ENCODE measurements at places on chromosomes 1 and 21. TPM values are rescaled to one million over a fixed set of nuclear protein-coding genes. Genes with fewer than 3 reads are reported as not detected.

DNA sequence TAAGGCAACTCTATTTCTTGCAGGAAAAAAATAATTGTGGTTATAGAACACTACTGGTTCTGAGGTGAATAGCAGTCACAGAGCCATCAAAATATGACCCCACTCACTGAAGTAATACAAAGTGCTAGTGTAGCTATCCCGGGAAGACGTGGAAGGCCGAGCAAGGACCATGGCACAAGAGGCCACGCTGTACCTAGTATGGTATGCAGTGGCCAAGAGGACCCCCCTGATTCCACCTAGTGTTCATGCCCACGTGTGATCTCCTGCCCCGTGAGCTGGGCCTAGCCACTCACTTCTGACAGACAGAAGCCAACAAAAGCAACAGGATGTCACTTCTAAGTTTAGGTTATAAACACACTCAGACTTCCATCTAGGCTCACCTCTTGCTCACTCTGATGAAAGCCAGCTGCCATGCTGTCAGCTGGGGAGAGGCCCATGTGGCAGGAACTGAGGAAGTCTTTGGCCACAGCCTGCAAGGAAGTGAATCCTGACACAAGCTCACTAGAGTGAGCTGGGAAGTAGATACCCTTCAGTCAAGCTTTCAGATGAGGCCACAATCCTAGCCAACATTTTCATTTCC, 21.7 kb upstream of the LSS start:
- peak; percentile 38 for DNase-seq

- DNase-seq: peak; percentile 98
These were observed 86.4 kb downstream of the NAV1 start for GRCh38 chr1:201625226-201625761.

RNF186 gene
- total RNA-seq: not detected

DNA sequence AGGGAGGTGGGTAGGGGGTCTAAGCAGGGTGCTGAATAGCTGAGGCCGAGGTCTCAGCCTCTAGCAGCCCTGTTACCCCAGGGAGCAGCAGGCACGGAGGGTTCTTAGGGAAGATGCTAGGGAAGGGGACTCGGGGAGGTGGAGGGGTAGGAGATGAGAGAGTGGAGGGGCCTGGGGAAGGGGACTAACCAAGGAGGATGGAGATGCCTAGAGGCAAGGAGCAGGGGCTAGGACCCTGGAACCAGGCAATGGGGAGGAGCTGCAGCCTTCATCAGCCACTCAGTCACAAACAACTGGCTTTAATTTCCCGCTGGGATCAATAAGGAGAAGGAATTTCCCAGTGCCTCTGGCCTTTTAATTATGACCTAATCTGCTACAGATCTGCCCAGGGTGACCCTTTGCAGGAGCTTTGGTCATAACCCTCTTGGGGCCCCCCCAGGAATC, 2.9 kb upstream of the CRABP2 start:
- DNase-seq: no peak

ST7L gene
- total RNA-seq: 16.9 TPM

TFF2 gene
- not detected for total RNA-seq

DNA sequence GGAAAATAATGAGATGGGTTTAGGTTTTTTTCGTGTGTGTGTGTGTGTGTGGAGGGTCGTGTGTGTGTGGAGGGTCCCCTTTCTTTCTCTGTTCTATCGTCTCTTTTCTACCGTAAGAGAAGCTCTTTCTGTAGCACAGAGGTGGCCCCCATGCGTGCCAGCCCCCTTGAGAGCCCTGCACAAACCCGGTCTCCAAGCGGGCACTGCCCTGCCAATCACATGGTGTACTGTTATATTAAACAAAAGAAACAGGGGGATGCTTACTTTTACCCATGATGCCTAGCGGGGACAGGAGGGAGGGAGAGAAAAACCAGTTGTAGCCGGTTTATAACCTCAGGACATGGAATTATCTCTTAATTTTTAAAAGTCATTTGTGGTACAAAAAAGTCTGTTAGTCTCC, 41.0 kb downstream of the GATAD2B start:
- peak; percentile 74 for DNase-seq

AADACL3 gene
- total RNA-seq: not detected

DNA sequence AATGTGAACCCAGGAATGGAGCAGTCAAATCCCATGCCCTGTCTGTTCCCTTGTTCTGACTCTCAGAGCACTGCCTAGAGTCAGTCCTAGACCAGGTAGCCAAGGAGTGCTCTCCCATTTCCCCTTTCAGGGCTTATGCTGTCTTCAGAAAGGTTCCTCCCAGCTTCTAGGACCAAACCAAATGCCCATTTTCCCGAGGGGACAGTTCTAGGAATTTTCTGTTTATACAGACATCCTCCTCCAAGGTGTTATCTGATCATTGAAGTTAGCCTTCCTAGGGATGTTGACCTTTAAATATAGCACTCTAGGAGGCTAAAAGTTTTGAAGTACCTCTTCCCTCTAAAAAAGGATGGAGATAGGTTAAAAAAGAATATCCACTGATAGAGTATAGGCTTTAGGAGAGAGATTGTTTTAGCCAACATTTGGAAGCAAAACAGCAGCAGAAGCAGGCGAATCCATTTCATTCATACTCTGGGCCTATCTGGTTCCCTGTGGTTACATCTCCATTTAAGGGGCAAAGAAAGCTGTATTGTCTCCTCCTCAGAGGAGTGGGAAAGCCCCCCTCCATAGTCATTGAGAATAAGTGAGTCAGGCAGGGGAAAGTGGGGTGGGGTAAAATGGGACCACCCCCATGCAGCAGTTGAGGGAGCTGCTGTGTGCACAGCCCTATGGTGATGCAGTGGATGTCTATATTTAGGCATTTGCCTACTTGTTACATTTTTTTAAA, 126.5 kb downstream of the SPATA46 start:
- DNase-seq: no peak

DNA sequence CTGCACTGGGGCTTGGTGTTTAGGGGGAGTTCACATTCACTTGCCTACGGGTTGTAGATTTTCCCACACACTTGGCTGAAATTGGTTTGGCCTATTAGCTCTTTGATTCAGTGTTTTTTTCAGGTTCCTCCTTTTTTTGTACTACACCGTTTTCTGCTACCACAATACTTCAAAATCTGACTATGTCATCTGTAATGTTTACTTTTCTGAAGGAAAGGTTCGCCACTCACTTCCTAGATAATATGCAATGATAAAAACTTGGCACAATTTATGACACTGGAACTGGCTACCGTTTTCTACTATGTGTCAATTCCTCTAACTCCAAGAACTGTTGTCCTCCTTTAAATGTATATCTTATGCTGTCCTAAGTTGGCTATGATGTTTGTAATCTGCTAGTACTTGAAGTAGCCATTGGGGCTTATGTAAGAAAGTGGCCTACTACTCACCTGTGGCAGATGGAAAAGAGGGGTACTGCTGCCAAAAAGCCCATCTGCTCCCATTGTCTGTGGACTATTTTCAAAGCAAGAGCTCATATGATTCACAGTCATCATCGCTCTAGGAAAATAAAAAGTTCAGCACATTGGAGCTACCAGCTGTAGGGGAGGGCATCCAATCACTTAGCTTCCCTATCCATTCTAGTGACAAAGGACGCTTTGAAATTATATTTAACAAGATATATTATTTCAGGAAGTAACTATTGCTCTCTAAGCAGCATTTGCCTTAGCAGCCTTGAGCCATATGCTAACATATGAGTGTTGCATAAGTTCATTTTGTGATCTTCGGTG, 42.4 kb upstream of the BACH1 start:
- no peak for DNase-seq

CFHR3 gene
- total RNA-seq: 0.26 TPM

DNA sequence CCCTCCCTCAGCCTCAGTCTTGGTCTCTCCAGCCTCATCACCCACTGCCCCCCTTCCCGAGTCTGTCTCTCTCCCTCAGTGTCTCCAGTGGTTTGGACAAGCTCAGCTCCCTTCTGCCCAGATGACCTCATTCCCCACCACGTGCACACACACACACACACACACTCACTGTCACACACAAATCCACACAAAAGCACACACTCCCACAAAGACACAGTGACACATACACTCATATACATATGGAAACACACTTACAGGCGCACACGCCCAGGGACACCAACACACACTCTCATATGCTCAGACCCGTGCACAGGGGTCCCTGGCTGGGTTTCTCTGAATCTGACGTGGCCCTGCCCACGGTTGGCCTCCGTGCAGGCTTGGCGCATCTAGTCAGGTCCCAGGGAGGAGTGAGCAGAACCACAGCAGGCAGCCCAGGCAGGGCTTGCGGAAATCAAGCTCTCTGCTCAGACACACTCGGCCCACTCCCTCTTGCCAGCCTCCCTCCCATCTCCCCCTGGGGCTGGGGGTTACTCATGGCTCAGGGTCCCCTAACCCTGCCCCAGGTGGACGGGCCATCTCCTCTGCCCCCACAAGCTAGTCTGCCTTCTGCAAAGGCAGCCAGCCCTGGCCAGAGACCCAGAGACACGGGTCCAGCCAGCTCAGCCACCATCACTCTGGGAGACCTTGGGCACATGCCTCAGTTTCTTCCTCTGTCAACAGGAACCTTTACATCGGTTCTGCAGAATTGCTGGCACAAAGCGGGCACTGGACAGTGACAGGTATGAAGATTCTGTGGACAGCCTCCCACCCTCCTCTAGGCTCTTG, 38.5 kb upstream of the FAM131C start:
- peak; percentile 94 for DNase-seq

GRCh38 chr1:178408871-178409270, 87.9 kb downstream of the CLEC20A start:
- peak; percentile 3 for DNase-seq

BCAN gene
- under 0.01 TPM for total RNA-seq

DNA sequence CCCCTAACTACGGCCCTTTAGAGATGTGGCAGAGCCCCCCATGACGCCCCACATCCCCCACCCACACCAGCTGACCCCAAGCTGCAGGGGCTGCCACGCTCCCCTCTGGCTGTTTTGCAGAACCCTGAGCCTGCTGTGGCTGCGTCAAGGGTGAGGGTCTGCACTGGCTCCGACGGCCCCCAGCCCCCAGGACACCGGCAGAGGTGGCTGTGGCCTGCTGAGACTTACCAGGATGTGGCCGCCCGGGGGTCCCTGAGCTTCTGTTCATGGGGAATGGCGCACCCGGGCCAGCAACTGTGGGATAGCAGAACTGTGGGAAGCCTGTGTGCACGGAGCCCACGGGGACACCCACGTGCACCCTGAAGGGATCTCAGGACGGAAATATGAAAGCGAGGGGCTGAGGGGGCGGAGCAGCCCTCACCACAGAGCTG, 12.8 kb upstream of the RNF223 start:
- DNase-seq: no peak
